ENCODE measurements at places on chromosomes 3 and 15.

DNA sequence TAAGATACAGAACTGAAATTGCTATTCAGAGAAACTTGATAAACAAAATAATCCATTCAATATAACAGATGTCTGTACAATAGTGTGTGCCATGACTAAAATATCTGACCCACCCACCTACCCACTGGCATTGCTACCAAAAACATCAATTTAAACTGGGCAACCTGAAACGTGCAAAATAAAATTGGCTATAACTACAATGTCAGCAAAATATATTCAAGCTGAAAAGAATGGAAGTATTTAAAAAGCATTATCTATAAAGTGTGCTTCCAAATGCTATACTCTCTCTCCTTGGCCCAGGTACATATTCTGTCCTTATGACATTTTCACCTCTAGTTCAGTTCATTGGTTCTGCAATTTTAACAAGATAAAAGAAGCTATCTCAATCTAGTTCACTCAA is 379.6 kb upstream of the ATP11B start:
- no peak for DNase-seq

- DNase-seq, result no peak
Observed at GRCh38 chr3:110296885-110297284, 774.7 kb upstream of the NECTIN3 start.

GRCh38 chr15:78615151-78615589 is 5.6 kb downstream of the CHRNA3 start:
- DNase-seq, result no peak

DNA sequence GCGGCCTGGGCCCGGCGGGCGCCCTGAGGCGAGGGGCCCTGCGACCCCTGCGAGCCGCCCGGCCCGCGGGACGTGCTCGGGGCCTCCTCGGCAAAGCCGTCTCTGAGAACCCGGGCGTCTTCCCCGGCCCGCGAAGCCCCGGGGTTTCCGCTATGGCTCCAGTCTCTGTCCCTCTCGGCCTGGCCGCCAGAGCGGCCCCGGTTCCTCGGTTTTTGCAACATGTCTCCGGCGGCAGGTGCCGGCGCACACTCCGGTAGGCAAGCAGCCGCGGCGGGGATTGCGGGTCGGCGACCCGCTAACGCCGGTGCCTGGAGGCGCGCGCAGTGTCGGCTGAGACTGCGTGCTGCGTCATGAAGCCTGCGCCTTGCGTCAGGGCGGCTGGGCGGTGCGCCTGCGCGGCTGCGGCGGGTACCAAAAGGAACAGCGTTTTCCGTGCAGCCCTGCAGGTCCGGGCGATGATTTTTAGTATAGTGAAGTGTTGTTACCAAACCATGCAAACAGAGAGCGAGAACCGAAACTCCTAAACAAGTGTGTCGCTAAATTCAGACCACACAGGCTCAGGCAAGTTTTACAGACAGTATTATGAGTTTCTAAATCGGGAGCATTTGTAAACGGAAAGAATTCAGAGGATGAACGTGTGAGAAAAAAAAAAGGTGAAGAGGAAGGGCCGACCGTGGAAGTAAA is at the start of gene NSMCE3:
TSS of gene NSMCE3 (minus strand) at position 338 of the 684 bp plus-strand sequence. CDS start at position 221, 117 bp downstream.
- DNase-seq, result peak; percentile 89

- DNase-seq, result no peak
Observed at GRCh38 chr3:49253512-49253911, 23.5 kb downstream of the C3orf62 start.

GRCh38 chr3:139443186-139443585 is 33.1 kb downstream of the RBP2 start:
- no peak for DNase-seq

GRCh38 chr3:157410945-157411344 is 25.7 kb upstream of the PTX3 start:
- no peak for DNase-seq

- no peak for DNase-seq
Observed at GRCh38 chr3:21729331-21729730, 21.7 kb downstream of the ZNF385D start.

DNA sequence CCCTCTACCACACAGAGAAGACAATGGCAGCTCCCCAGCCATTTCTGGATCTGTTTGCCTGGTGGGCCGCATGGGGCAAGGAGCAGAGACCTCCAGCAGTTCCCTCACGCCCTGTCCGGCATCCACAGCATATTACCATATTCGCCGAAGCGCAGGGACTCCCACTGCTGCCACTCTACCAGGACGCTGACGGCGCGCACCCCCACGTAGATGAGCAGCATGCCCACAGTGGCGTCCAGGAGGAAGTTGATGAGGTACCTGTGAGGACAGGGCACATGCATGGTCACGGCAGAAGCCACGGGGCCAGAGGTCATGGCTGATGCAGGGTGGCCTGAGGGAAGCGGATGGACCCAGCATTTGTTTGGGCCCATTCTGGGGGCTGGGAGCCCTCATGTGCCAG is 14.8 kb upstream of the MUSTN1 start:
- DNase-seq, result no peak

GRCh38 chr3:28575746-28576613 is 227.4 kb upstream of the AZI2 start:
- no peak for DNase-seq

DNA sequence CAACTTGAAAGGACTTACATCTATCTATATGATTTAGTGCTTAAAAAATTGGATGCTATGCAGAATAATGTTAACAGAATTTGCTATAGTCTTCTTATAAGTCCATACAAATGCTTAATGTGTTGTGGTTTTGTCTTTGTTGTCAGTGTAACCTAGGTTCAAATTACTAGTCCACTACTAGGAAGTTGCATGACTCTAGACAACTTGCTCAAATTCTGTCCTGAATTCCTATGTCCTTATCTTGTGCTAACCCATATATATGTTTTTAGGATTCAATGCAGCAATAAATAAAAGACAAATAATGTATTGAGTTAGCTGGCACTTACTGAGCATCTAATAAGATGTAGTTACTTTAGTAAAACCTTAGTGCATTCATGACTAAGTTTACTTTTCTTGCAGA is 276.5 kb upstream of the KCNMB2 start:
- DNase-seq, result no peak

DNA sequence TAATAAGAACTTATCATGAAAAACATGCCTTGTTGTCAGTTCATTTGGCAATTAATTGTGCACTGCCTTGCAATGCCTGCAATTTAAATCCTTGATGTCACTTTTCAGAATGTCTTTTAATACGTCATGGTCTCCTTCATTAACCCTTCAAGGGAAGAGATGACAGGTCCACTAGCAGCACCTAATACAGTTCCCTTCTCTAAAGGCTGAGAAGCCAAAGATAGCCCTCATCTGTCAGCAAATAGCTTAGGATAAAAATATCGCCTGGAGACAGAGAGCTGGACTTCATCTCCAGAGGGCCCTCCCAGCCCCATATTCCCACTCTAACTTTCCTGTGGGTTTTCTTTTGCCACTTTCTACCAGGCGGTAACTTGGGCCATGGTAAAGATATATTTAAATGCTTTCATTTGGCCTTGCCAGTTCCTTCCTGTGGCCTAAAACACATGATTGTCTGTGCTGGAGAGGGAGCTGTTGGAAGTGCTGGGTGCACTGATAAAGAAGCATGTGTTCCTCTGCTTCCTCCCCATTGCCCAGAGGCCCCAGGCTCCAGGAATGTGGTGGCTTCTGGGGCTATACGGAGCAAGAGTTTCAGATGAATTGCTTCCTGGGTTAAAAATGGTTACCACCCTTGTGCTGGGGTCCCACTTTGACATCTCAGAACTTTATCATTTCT is 76.3 kb upstream of the UMPS start:
- peak; percentile 48 for DNase-seq

DNA sequence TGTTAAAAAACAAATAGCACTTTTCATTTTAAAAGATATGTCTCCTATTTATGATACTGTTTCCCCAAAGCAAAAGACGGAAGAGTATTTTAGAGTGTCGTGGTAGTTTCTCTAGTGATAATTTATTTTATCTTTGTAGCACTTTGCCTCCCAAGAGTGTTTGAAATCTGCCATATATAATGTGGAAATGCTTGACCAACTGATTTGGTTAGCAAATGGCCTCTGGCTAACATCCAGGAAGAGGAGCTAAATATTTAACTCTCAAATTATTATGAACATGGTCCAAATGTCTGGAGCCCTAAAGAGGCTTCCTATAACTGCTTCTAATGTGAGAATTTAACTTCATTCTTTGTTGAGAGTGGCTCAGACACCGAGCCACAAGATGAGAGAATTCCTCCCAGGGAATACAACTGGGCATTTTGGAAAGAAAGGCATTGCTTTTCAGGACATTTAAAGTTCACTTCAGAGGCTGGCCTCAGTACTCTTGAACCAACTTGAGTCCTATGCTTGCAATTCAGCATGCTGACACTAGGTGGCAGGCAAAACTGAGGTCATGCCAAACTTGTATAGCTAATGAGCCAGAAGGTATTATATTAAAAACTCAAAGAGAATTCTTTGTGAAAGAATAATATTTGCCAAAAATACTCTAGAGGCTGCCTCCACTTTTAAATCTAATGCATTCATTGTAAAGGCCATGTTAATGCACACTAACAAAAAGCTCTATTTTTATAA is 104.5 kb downstream of the RARB start:
- DNase-seq, result no peak

GRCh38 chr15:67091980-67092677 is 26.7 kb downstream of the SMAD3 start:
- no peak for DNase-seq

- DNase-seq, result no peak
Observed at GRCh38 chr3:157398598-157398997, 38.1 kb upstream of the PTX3 start.

DNA sequence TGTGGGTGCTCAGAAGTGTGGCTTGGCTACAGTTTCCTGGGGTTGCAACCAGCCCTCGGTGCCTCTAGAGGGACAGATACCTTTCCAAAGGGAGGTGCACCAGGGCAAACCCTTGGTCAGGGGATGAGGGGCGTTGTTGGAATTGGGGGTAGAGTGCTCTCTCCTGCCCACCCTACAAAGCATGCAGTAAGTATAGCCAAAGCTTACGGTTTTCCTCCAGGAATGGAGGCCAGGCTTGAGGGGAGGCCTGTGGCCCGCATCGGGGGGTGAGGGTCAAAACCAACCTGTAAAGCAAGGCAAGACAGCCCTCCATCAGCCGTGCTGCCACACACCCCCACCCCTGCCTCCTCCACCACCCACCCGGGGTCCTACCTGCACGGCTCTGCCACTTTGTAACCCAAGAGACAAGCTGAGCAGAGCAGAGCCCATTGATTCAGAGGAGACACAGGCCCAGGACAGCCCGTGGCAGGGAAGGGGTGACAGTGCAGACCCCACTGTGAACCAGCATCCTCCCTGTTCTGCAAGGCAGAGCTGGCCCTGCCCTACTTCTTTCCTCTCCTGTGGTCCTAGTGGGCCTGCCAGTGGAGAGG is 41.5 kb downstream of the TLE3 start:
- no peak for DNase-seq

DNA sequence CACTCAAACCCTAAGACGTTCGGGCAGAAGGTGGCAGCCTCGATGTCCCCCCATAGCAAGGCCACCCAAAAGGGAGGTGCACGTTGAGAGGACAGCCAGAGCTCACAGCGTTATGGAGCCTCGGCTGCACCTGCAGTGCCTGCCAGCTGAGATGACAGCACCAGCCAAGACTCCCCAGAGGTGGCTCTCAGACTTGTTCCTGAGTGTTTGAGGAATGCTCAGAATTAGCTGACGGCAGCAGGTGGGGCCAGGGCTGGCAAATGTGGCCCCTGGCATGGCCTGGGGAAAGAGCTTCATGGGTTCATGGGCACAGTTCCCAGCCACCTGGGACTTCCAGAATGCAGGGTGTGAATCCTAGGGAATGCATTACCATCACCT is 177.8 kb downstream of the KLF13 start:
- no peak for DNase-seq

DNA sequence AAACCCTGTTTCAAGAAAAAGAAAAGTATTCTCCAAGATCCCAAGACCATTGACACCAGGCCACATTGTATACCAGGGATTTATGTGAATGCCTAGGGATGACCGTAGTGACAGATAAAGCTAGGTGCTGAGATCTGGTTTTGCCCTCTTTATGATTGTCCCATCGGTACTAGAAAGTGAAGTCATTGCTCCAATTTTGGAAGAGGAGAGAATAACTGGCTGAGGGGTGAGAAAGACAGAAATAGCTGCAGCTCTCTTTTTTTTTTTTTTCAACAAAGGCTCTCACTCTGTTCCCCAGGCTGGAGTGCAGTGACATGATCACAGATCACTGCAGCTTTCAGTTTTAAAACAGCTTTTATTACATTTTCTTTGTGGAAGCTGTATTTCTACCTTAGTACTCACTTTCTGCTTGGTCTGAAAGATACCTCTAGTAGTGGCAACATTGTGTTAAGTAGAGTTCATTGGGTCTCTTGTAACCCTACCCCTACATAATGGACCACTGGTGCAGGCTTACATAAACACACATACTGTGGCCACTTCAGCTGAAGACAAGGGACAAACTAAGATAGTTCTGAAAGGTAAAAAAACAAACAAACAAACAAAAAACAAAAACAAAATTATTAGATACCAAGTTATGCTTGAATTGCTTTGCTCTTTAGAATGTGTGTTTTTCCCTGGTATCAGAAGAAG is 18.0 kb downstream of the ZSCAN29 start:
- no peak for DNase-seq

- peak; percentile 90 for DNase-seq
Observed at GRCh38 chr3:44712455-44713075, at the start of gene ZNF502. Gene ZNF502, plus strand, starts transcription at chr3:44712660. Its CDS starts 7,602 bp downstream, at chr3:44720262.

DNA sequence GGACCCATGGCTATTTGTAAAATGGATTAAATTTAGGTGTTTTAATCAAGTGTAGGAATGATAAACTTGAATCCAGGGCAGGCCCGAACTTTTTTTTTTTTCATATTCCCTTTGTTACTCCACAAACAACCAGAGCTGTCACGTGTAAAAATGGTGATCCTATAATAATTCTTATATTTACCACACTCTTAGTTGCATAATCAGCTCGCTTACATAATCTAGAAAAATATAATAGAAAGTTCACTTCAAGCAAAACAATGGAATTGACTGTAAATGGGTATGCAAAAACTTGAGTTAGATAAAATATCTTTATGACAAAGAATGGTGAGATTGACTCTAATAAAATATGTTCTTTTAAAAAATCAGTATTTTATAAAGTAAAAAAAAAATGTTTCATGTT is 2.1 kb upstream of the PAQR9 start:
- no peak for DNase-seq

- no peak for DNase-seq
Observed at GRCh38 chr3:159741281-159741680, 247.4 kb upstream of the IL12A start.

DNA sequence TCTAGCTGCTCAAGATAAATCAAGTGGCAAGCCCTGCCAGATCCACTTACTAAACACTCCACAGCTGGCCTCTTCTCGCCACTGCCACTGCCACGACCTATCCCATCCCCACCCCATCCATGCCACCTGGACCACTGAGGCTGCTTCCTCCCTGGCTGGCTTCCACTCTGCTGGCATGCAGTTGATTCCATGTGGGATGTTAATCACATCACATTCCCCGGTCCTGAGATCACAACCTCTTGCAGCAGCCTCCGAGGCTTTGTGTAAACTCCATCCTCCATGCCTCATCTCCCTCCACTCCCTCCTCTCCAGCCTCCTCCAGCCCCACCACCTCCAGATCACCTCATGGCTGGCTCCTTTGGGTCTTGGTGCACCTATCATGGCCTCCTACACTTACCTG is 7.7 kb downstream of the NCKIPSD start:
- DNase-seq, result no peak

- DNase-seq, result peak; percentile 5
Observed at GRCh38 chr15:37134699-37135131, 34.4 kb upstream of the MEIS2 start.

- no peak for DNase-seq
Observed at GRCh38 chr15:59251001-59251845, 44.6 kb downstream of the LDHAL6B start.

- DNase-seq, result no peak
Observed at GRCh38 chr15:35874260-35874905, 328.4 kb upstream of the DPH6 start.
